ENCODE measurements at places on chromosomes 12 and 14.
A peak's percentile ranks its signal among the peaks of the same experiment; 100 is the strongest.

DNA sequence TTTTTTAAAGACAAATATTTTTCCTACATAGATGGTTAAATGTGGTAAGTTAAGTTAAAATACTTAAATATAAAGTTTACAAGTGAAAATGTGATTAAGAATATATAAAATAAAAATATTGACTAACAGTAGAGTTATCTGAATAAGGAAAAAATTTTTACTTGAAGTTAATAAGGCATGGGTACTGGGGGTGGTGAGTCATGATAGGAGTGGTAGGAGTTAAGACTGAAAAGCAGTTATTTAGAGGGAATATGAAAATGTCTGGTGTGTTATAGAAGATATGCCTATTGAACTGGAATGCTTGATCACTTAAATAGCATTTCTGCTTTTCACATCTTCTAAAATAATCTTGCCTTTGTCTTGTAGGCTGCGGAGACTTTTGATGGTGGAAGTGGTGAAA is 68.7 kb downstream of the CCDC91 start:
- ATAC-seq = no peak

DNA sequence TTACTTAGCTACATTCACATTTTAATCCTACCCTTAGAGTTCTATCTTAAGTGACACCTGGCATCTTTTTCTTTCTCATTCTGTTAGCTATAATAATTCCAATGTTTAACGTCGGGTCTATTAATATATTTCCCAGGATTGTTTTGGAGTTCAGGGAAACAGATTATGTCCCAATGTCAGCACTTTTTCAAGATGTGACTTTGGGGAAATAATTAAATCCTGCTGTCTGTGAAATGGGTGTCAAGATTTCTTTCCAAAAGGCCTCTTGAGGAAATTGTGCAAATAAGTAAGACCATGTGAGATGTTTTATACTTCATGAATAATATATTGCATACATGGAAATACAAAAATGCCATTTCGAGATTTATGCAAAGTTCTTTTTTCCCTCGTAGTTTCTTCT is 887.6 kb upstream of the SEL1L start:
- ATAC-seq = no peak

GRCh38 chr12:41120211-41120610 is 67.9 kb upstream of the PDZRN4 start:
- no peak for ATAC-seq

GRCh38 chr14:69665631-69666030 is 54.2 kb downstream of the SUSD6 start:
- no peak for ATAC-seq

- no peak for ATAC-seq
These were observed 125.4 kb downstream of the FOXA1 start for GRCh38 chr14:37469650-37470049.

DNA sequence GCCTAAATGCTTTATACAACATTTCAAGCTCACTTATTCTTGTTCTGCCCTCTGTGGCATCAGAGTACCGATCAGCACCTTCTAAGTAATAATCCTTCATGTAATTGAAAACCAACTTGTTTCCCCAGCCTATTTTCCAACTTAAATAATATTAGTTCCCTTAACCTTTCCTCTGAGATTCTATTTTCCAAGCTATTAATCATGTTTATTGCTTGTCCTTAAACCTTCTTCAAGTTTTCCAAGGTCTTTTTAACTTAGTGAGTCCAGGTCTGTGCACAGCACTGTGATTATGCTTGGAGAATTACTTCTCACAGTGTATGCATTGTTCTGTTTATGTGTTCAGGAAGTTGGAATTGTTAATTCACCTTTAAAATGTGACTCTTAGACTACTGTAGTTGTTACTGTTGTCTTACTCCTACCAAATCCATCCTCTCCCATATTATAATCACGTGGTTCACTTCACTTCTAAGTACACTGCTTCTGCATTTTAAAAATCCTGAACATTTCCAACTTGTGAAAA is 1039.3 kb upstream of the FOXG1 start:
- no peak for ATAC-seq

DNA sequence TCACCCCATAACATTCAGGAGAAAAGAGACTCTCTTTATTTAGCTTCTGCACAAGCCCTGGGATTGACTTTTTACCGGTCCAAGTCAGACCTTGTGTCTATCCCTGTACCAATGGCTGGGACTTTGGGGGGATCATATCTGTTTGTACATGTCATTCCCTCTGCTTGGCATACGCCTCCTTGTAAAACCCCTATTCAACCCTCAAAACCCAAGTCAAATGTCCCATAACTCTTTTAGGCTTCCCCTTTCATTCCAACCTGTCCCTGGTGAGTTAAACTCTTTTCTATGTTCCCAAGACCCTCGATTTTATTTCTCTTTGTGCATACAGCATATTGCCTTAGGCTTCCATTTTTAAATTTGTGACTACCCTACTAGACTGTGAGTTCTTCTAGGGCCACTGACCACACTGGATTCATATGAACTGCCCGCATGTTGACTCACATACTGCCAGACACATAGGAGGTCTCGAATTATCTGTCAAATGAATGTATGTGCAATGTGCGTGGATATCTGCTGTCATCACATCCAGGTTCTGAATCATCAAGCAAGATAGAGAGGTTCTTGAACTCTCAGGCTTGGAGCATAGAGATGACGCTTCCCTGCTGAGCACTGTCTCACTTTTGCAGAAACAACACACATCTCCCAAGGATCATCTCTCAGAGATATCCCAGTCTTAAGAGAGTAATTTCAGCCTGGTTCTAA is 548.6 kb upstream of the TBX3 start:
- ATAC-seq = no peak

DNA sequence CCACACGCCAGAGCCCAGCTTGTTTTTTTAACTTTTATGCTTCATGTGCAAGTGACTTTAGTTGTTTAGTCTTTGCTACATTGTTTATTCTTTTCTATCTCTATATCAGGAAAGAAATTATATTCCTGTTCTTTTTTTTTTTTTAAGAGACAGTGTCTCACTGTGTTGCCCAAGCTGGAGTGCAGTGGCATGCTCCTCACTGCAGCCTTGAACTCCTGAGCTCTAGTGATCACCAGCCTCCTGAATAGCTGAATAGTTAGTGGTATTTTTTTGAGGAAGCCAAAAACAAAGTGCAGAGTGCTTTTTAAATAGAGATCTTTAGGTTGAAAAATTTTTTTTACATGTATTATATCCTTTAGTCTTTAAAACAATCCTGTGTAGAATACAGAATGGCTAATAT is 58.2 kb downstream of the ETNK1 start:
- no peak for ATAC-seq

DNA sequence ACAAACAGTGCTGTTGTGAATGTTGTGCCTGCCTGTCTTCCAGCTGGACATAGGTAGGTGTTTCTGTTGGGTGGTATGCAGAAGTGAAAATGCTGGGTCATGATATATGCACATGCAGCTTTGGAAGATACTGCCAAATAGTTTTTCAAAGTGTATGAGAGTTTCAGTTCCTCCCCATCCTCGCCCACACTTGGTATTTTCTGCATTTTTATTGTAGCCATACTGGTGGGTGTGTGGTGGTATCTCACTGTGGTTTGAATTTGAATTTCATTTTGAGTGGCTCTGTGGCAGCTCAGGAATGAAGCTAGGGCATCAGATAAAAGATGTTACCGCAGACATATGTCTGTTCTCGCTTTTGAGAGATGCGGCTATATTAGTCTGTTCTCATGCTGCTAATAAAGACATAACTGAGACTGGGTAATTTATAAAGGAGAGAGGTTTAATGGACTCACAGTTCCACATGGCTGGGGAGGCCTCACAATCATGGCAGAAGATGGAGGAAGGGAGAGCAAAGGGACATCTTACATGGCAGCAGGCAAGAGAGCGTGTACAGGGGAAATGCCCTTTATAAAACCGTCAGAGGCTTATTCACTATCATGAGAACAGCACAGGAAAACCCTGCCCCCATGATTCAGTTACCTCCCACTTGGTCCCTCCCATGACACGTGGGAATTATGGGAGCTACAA is 183.1 kb downstream of the CAND1 start:
- peak; percentile 19 for ATAC-seq

GRCh38 chr12:85833579-85833978 is 2.6 kb downstream of the RASSF9 start:
- ATAC-seq = no peak

DNA sequence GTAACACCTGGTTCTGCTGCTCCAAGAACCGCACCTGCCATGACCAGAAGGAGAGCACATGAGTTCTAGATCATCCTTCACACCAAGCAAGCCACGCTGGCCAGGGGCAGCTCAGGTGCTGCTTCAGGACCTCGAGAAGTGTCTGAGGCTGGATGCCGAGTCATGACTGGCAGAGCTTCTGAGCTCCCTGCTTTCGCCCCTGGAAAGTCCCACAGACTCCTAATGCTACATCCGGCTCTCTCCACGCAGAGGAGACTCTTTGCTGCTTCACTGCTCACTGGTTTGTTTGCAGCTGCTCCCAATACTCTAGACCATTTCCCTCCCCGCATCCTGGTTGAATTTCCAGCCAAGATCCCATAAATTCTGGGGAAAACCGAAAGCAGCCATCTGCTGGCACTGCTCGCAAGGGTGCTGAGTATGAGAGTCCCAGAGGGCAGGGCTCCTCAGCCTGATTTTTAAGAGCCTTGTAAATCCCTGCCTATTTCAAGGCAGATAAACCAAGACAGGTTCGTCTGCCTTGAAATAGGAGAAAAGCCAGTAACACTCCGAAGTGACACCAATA is 1.4 kb downstream of the KRT2 start:
- peak; percentile 37 for ATAC-seq

DNA sequence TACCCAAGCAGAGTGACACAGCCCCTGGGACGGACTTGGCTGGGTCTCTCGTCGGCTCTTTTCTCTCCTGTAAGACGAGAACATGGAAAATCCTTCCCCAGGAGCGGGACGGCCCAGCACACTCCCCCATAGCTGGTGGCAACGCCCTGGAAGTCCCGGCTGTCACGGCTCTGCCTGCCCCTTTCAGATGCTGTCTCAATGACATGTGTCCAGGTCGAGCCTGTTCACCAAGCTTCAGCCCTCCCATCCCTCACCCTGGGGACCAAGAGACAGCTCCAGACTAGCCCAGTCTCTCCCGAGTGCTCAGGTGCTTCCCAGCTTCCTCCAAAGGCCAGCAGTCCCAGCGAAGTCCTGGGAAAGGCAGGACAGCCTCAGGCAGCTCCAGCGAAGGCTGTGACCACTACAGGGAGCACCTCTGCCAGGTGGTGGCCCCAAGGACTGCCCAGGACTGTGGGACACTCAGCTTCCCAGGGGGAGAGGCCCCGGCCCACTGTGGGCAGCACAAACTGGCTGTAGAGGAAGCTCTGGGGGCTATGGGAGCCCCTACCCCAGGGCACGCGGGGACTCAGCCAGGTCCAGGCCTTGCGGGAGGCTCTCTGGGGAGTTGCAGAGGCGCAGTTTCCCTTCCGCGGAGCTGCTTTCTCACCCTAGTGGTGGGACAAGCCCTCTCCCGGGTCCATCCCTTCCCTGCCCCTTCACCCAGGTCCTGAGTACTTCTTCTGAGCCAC is 33.6 kb downstream of the TNFAIP2 start:
- peak; percentile 38 for ATAC-seq

GRCh38 chr12:107547389-107547788 is 138.2 kb upstream of the PWP1 start:
- no peak for ATAC-seq

DNA sequence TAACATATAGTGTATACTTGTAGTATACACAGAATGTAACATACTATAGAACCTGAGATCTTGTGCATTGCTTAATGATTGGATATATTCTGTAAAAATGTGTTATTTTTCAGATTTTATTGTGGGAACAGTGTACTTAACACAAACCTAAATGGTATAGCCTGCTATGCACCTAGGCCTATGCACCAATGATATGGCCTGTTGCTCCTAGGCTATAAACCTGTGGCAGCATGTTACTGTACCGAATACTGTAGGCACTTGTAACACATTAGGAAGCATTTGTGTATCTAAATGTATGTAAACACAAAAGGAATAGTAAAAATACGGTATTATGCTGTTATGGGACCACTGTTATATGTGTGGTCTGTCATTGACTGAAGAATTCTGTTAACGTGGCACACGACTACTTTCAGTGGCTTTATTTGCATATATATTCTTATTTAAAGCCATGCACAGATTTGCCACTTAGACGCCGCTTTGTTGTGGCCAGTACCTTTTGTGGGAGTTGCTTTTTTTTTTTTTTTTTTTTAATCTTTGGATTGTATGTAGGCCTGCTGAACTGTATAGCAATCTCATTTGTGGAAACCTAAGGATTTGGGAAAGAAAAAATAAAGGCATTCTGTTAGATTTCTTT is 7.4 kb downstream of the PAPOLA start:
- ATAC-seq = peak; percentile 64

DNA sequence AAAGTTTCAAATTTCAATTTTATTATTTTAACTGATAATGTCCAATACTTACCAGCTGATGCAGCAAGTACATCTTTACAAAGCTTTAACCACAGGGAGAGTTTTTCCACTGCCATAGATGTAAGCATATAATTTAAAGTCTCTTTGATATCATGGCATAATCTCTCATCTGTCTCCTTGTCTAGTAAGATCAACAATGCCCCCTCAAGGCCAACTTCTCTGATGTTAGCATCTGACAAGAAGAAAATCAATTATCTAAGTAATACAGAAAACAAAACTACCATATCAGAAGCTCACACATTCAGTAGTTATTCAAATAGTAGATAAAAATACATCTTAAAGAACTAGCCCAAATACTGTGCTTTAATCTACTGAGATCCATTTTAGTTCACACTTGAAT is 94.2 kb downstream of the HEATR5A start:
- no peak for ATAC-seq

DNA sequence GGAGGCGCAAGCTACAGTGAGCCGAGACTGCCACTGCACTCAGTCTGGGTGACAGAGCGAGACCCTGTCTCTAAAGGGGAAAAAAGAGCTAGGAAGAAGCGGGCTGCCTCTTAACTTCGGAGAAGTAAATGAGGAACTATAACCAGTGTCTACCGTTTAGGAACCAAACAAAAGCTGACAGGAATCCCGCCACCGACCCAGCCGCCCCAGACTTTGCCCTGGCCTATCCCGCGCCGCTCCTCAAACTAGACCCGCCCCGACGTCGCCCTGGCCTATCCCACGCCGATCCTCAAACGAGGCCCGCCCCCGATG is 568 bp upstream of the SIVA1 start:
- ATAC-seq = no peak

- ATAC-seq = no peak
These were observed 75.0 kb upstream of the FZD10 start for GRCh38 chr12:130087222-130087621.

DNA sequence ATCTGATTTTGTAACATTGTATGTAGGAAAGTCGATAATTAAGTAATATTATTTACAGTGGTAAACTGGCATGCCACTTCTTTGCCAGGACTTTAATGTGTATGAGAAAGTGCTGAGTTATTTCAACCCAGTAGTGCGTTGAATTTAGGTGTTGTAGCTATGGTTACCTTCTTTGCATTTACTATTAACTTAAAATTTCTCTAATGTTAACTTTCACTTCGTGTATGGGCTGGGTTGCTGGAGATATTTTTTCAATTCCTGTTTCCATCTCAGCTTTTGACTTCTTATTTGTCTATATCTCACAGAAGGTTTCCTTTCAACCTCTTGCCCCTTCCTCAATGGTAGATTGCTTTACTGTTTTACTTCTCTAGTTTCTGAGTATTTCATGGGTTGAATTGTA is 1345.6 kb downstream of the FSCB start:
- no peak for ATAC-seq

- ATAC-seq = peak; percentile 53
These were observed 113.3 kb upstream of the TMPO start for GRCh38 chr12:98402091-98402490.

GRCh38 chr14:102485693-102486512 is 23.7 kb downstream of the ANKRD9 start:
- ATAC-seq = no peak

- ATAC-seq = no peak
These were observed 412.5 kb downstream of the CCDC91 start for GRCh38 chr12:28602786-28603185.

- peak; percentile 58 for ATAC-seq
These were observed 518 bp downstream of the GSKIP start for GRCh38 chr14:96363751-96364336.
